NCI-H345 (cell line): ENCODE measurements at places on chromosomes 2 and 18.

DNA sequence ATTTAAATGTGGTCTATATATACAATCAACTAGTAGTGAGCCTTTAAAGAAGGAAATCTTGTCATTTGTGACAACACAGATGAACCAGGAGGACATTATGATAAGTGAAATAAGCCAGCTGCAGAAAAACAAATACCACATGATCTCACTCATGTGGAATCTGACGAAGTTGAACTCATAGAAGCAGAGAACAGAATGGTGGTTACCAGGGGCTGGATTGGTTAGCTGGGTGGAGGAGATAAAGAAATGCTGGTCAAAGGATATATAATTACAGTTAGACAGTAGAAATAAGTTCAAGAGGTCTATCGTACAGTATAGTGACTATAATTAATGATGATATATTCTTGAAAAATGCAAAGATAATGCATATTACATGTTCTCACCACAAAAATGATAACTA is 267.9 kb downstream of the FBXO15 start:
- no peak for DNase-seq

DNA sequence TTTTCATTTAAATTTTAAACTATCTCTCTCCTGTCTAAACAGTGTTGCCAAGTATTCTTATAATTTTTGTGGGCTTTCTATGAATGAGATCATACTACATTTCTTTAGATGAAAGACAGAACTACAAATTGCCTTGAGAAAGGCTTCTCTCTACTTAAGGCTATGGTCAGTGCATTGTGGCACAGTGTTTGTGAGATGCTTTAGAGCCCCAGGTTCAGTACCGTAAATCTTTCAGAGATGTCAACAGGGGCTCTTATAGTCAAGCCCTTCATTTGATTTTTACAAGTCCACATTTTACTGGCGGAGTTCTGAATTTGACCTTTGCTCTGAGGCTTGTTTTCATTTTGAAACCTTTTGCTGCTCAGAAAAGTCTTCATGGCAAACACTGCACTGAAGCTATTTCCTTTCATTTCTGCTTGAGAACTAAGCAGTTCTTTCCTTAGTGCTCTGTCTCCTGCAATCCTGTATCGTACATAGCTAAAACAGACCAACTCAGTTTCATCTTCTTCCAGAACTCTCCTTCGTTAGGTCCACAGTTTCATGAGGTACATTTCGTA is 175.2 kb downstream of the NYAP2 start:
- no peak for DNase-seq

DNA sequence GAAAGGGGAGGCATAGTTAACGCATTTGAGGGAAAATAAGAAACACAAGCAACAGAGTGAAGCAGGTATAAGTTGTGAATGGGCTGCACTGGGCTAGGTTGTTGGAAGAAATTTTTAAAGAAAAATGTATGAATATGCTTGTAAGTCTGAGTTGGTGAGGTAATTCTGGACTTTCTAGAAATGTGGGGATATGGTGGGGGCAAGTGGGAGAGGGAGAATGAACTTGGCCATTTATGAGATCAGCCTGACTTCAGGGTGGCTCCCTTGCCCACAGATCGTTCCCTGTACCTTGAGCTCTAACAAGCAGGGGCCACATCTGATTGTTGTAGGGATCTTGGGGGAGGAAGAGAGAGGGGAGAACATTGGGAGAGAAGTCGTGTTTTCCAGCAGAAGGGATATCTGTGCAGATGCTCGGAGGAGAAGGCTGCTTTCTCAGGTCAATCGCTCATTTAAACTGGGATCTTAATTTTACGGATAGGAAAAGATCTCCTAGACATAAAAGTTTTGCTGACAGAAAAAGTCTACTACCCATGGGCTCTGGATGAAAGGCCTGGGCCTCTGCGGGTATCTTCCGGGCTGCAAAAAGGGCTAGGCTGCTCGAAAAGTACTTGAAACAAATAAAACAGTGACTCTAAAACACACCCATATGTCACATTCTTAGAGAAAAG is 42.5 kb upstream of the FZD5 start:
- DNase-seq, result no peak

- DNase-seq, result no peak
These were observed 23.3 kb downstream of the EPB41L5 start for GRCh38 chr2:120036145-120036544.

DNA sequence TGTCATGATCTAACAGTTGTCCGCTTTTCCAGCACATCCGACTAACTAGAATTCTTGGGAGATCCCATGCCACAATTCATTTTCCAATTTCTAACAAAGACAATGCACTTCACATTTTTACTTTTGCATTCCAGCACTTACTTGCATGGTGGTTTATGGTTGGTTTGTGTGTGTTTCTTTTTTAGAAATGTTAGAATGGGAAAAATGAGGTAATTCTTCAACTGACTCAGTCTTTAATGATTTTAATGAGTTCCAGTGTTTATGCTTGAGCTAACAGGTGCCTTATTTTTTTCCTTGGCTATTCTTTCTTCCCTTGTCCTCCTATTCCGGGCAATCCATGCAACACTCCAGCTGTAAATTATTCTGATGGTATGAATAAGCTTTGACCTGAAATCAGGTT is 46.4 kb downstream of the SLC8A1 start:
- DNase-seq, result no peak

DNA sequence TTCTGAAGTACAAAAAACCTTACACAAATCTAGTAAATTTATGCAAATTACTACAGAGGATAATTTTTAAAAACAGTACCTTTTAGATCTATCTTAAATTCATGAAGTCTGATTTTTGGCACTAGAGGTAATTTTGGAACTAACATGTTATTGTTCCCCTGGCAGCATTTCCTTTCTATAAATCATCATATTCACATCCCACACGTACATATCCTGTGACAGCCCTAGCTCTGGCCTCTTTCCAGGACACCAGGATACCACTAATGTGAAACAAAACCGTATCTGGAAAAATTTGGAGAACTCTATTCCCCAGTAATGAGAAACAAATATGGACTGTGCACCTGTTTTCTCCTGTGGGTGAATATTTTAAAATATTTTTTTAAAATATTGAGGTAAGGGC is 14.0 kb upstream of the BIRC6 start:
- DNase-seq, result no peak

GRCh38 chr18:13183790-13184189 is 34.8 kb upstream of the LDLRAD4 start:
- no peak for DNase-seq
